Stimulated activated CD8-positive, alpha-beta memory T cell treated with anti-CD3 and anti-CD28 coated beads, Interleukin-4, amount 100 ng/mL, for 4 hours (primary cell): ENCODE measurements at places on chromosomes 5 and 9.

- no peak for DNase-seq
Observed at GRCh38 chr5:77152441-77152840, 58.0 kb upstream of the PDE8B start.

- DNase-seq, result no peak
Observed at GRCh38 chr5:170139786-170140335, 34.2 kb downstream of the FOXI1 start.

GRCh38 chr5:62296998-62297397, 9.0 kb upstream of the KIF2A start:
- no peak for DNase-seq

GRCh38 chr5:136070486-136071285, 41.9 kb downstream of the TGFBI start:
- DNase-seq, result no peak

GRCh38 chr5:133261993-133262392, 210.2 kb downstream of the HSPA4 start:
- DNase-seq, result no peak
